CD4-positive, alpha-beta T cell (primary cell): ENCODE measurements at places on chromosomes 2 and 18.

- DNase-seq, result peak; percentile 46
Measured at GRCh38 chr2:102806250-102806837, 44.5 kb downstream of the TMEM182 start.

- DNase-seq, result no peak
Measured at GRCh38 chr2:125679903-125680302, 976.1 kb upstream of the GYPC start.

- DNase-seq, result no peak
Measured at GRCh38 chr2:94996305-94997100, 29.0 kb upstream of the MAL start.

- no peak for DNase-seq
Measured at GRCh38 chr18:10023853-10024570, 110.2 kb downstream of the VAPA start.

DNA sequence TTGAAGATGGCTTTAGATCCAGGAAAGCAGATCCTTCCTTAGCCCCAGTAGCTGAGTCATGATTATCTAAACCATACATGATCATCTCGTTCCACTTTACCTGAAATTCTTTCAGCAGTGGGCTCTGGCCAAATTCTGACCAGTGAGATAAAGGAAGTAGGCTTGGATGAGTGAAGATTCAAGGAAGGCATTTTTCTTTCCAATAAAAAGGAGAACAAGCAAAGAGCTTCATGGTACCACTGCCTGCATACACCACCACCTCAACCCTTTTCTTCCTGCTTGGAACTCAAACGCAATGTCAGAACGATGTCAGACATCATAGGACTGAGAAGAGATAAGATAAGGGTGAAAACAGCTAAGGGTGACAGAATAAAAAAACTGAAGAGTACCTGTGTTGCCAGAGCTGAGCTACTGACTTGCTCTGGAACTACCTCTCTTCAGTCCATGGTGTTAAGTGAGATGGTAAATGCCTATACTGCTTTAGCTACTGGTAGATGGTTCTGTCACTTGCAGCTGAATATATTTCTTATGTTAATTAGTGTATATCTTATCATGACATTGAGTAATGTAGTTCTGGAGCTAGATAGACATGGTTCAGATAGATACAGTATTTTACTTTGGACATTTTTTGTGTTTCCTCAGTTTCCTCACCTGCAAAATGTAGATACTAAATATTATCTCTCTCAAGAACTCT, 58.7 kb upstream of the ACVR1 start:
- no peak for DNase-seq

GRCh38 chr2:10877651-10878111, 34.1 kb upstream of the KCNF1 start:
- DNase-seq, result no peak

GRCh38 chr2:11865378-11865777, 118.9 kb downstream of the LPIN1 start:
- no peak for DNase-seq
